Mammary epithelial cell (primary cell): ENCODE measurements at places on chromosomes 3 and 15. TPM values are rescaled to one million over a fixed set of nuclear protein-coding genes. Genes with fewer than 3 reads are reported as not detected.

SPATA12 gene
- total RNA-seq = 0.21 TPM in 1 of 2 replicates, not detected in the other

SHC4 gene
- total RNA-seq = 23.8 TPM

GASK1A gene
- 1.0 and 1.1 TPM in 2 replicates for total RNA-seq

TNNC1 gene
- total RNA-seq = 0.33 TPM

ERICH6 gene
- total RNA-seq = not detected in 2 replicates

CCDC13 gene
- 0.50 TPM for total RNA-seq

PEAK1 gene
- total RNA-seq = 27.6 and 32.4 TPM in 2 replicates

CFAP20DC gene
- 3.0 TPM for total RNA-seq

C15orf39 gene
- total RNA-seq = 3.8 TPM

XIRP1 gene
- not detected for total RNA-seq

CX3CR1 gene
- not detected for total RNA-seq

SH3GL3 gene
- total RNA-seq = not detected

ATG7 gene
- 51.2 TPM for total RNA-seq

ATP13A5 gene
- 0.17 TPM for total RNA-seq

IL17RD gene
- total RNA-seq = 40.2 TPM

GP5 gene
- 0.11 and 0.42 TPM in 2 replicates for total RNA-seq

WDR53 gene
- total RNA-seq = 5.3 TPM

WWTR1 gene
- 58.0 TPM for total RNA-seq

RTP3 gene
- not detected for total RNA-seq

P2RY1 gene
- total RNA-seq = under 0.01 TPM

PRSS50 gene
- total RNA-seq = under 0.01 TPM

RBMS3 gene
- 31.5 and 39.3 TPM in 2 replicates for total RNA-seq

AGBL1 gene
- not detected for total RNA-seq

CHDH gene
- total RNA-seq = 0.40 and 0.78 TPM in 2 replicates

ROPN1 gene
- 0.92 TPM in 1 of 2 replicates, not detected in the other for total RNA-seq

EEFSEC gene
- total RNA-seq = 14.4 and 15.9 TPM in 2 replicates

IGF2BP2 gene
- total RNA-seq = 195 and 212 TPM in 2 replicates

ZBED2 gene
- 3.2 TPM for total RNA-seq

AADACL2 gene
- total RNA-seq = not detected in 2 replicates

HESX1 gene
- total RNA-seq = 0.67 TPM

LCTL gene
- total RNA-seq = not detected in 2 replicates

PIERCE2 gene
- total RNA-seq = 1.4 and 2.5 TPM in 2 replicates

LRRC31 gene
- total RNA-seq = not detected

PLA2G4D gene
- total RNA-seq = 0.19 TPM in 1 of 2 replicates, not detected in the other
